Naive thymus-derived CD4-positive, alpha-beta T cell (primary cell): ENCODE measurements at places on chromosomes 7 and 10. TPM values are rescaled to one million over a fixed set of nuclear protein-coding genes. Genes with fewer than 3 reads are reported as not detected.

The CFAP46 gene
- not detected in 2 replicates for total RNA-seq

The TLX1 gene
- not detected for total RNA-seq

The GALNT17 gene
- total RNA-seq: not detected

The VWC2 gene
- not detected for total RNA-seq

The OAT gene
- total RNA-seq: 36.7 TPM

The CALD1 gene
- 0.42 TPM for total RNA-seq

The ACBD7 gene
- 0.49 TPM for total RNA-seq

The PIK3CG gene
- 30.6 TPM for total RNA-seq

The RET gene
- 0.43 and 0.44 TPM in 2 replicates for total RNA-seq

The ELAPOR2 gene
- total RNA-seq: 10.3 TPM

The HKDC1 gene
- 4.1 TPM for total RNA-seq

The PCBD1 gene
- 10.7 TPM for total RNA-seq

The UTF1 gene
- total RNA-seq: not detected in 2 replicates

The GJD4 gene
- total RNA-seq: not detected

The SPDYE6 gene
- not detected in 2 replicates for total RNA-seq

The DBF4 gene
- 44.2 and 46.5 TPM in 2 replicates for total RNA-seq

The NANOS1 gene
- total RNA-seq: 0.19 TPM

The NSUN5 gene
- 34.3 TPM for total RNA-seq

The DMBT1 gene
- total RNA-seq: not detected

The EBF3 gene
- not detected in 2 replicates for total RNA-seq

The CBLL1 gene
- total RNA-seq: 52.7 and 55.2 TPM in 2 replicates

The CPED1 gene
- total RNA-seq: 0.49 TPM

The LRRD1 gene
- 0.17 TPM for total RNA-seq

The ELN gene
- not detected for total RNA-seq

The TFPI2 gene
- total RNA-seq: 0.77 TPM

The STEAP1 gene
- 0.38 and 0.46 TPM in 2 replicates for total RNA-seq

The CLEC2L gene
- total RNA-seq: not detected in 2 replicates

The ASB15 gene
- not detected in 2 replicates for total RNA-seq

The MRPL43 gene
- total RNA-seq: 43.8 and 46.5 TPM in 2 replicates

The VWA2 gene
- not detected in 2 replicates for total RNA-seq

The TMEM196 gene
- total RNA-seq: not detected

The SPDYE2 gene
- 0.15 and 0.29 TPM in 2 replicates for total RNA-seq

The AGAP5 gene
- total RNA-seq: 16.6 TPM

The CCDC172 gene
- total RNA-seq: not detected

The ZNF804B gene
- total RNA-seq: not detected in 2 replicates

The HACD1 gene
- total RNA-seq: 0.80 TPM

The FBH1 gene
- total RNA-seq: 105 TPM

The DPYSL4 gene
- total RNA-seq: 5.7 TPM

The ETV1 gene
- total RNA-seq: not detected

The DGKI gene
- total RNA-seq: 0.74 and 1.3 TPM in 2 replicates

The ZPBP gene
- not detected in 2 replicates for total RNA-seq

The NXPH1 gene
- not detected in 2 replicates for total RNA-seq

The HABP2 gene
- not detected in 2 replicates for total RNA-seq

The GPER1 gene
- not detected in 2 replicates for total RNA-seq

The CRPPA gene
- 1.3 TPM for total RNA-seq

The PRSS37 gene
- total RNA-seq: not detected in 2 replicates

The POT1 gene
- 33.1 TPM for total RNA-seq

The FRAT1 gene
- total RNA-seq: 41.0 TPM

The PPP2R2D gene
- total RNA-seq: 61.3 TPM

The HYAL4 gene
- total RNA-seq: not detected in 2 replicates
